Activated T-helper 2 cell treated with anti-CD3 and anti-CD28 coated beads, Interferon-gamma antibody, Interleukin-2, Interleukin-4, amounts not matched to agents 10 μg/mL and 5 μg/mL and 100 μg/mL, durations not matched to agents 14 hours and 24 hours and 36 hours (primary cell): ENCODE measurements at places on chromosomes 6 and 20. TPM values are rescaled to one million over a fixed set of nuclear protein-coding genes. Genes with fewer than 3 reads are reported as not detected.

The ZBTB46 gene
- 1.1 and 1.9 TPM in 2 replicates for total RNA-seq

DNA sequence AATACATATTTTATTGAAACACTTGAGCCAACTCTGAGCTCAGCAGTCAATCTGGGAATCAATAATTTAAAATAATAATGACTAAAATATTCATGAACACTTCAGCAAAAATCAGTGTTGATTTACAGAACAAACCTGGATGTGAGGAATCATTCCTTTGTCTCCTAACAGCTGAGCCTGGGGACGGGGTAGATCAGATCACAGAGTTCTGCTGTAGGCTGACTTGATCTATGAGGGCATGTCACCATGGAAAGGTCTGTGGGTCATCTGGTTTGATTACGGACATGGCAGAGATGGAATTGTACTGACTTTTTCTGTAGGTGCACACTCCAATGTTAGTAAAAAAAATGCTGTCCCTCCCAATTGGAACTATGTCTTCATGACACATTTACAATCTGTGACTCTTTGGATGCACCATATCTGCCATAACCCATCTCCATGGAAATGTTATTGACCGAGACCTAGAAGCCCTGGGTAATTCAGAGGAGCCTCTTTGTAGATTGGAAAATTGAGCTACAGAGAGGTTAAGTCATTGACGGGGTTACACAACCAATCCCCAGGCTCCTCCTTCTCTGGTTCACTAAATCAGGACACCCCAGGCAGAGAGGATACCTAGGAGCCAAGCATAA is 114.1 kb downstream of the DOK5 start:
- DNase-seq = no peak

GRCh38 chr6:33191383-33192104 is 723 bp downstream of the COL11A2 start:
- DNase-seq = no peak

The MYLK4 gene
- total RNA-seq = 0.21 and 0.23 TPM in 2 replicates

The SMIM8 gene
- total RNA-seq = 6.3 and 10.3 TPM in 2 replicates

DNA sequence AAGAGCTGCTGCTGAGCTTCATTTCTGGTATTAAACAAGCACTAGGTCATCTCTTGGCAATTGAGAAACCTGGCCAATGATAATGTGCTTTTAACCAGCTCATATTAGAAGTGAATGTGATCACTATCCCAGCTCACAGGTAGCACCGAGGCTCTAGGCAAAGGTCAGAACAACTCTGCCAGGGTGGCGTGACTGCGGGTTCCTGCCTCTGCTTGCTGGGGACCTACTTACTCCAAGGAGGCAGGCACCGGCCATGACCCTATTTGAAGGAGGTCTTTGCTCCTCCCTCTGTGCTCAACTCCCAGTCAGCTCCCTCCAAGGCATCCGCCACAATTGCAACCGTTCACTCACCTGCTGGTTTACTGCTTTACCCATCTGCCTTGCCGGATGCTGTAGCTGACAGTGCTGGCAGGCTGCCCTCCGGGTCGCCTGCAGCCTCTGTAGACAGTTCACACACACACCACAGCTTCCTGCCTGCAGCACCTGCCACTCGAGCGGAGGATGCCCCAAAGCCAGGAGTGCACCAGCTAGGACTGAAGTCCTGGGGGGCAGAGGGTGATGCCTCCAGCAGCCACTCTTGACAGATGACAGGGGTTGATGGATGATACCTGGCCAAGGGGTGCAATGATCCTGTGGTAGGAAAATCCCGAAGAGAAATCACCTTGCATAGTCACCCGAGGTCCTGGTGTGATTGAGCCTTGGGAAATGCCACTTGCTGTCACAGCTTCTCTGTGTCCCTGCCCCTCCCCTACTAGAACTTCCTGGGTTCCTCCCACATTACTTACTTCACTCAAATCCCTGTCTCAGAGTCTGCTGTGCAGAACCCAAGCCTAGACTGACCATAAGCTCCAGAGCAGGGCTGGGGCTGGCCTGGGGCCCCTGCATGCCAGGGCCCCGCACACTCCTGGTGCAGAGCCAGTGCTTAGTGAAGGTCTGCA is 8.8 kb upstream of the VSX1 start:
- DNase-seq = peak; percentile 46

GRCh38 chr6:43383021-43383667 is 13.7 kb upstream of the ZNF318 start:
- DNase-seq = no peak

The CENPW gene
- total RNA-seq = 54.7 and 54.8 TPM in 2 replicates

DNA sequence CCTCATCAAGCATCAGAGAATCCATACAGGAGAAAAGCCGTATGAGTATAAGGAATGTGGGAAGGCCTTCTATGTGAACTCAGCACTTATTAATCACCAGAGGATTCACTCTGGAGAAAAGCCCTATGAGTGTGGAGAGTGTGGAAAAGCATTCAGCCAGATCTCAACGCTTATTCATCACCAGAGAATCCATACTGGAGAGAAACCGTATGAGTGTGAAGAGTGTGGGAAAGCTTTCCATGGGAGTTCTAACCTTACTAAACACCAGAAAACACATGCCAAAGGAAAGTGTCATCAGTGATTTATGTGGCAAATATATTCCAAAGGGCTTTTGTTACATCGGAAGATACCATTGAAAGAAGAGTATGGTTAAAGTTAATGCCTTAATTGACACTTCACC is 25.4 kb downstream of the ZKSCAN8 start:
- no peak for DNase-seq

DNA sequence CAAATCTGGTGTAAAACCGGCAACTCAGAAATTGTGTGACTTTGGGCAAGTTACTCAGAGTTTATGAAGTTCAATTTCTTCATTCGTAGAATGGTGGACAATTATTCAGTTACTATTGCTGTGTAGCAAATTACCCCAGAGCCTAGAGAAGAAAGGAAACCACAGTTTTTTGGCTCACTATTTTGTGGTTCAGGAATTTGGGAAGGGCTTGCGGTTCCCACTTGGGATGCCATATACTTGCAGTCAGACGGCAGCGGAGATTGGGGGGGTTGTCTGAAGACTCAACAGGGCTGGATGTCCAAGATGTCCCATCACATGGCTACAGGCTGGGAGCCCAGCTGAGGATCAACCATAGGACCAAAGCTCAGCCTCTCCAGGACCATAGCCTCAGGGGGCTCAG is 108.1 kb downstream of the PCSK2 start:
- no peak for DNase-seq

- DNase-seq = no peak
Measured at GRCh38 chr6:41558033-41558807, 12.0 kb downstream of the FOXP4 start.

DNA sequence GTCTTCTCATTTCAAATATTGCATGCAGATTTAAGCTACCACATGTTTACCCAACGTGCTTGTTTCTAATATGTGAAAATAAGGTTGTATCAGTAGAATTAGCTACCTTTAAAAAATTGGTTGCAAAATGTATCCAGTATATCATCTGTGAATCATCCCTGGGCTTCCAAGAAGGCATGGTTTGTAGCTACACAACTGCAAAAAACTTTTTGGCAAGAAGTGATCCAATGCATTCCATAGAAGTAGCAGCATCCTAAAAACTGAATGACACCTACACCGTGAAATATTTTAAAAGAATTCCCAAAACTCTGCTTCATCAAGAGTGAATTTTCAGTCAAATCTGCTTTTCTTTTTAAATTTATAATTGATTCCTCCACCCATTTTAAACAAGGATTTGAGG is 89.1 kb downstream of the AIG1 start:
- DNase-seq = no peak

- DNase-seq = no peak
Measured at GRCh38 chr6:113707194-113707593, 150.0 kb upstream of the MARCKS start.

DNA sequence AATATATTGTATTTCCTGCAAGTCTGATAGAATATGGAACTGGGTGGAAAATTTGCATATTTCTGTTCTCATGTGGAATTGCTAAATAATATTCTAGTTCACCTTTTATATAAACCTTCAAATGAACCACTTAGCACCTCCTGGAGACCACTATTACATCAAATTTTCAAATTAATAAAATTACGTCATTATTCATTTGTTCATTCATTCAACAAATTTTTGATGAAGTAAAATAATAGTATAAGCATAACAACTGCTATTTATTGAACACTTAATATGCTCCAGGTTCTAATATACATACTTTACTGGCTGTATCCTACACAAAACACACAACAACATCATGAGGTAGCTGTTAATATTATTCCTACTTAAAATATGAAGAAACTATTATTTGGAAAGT is 215.1 kb downstream of the KCNQ5 start:
- no peak for DNase-seq

- DNase-seq = no peak
Measured at GRCh38 chr6:136370988-136371728, 81.5 kb upstream of the BCLAF1 start.

The GHRH gene
- total RNA-seq = not detected in 2 replicates

The PDE7B gene
- 27.6 and 28.8 TPM in 2 replicates for total RNA-seq

- DNase-seq = no peak
Measured at GRCh38 chr20:24491041-24491756, 21.8 kb downstream of the SYNDIG1 start.

DNA sequence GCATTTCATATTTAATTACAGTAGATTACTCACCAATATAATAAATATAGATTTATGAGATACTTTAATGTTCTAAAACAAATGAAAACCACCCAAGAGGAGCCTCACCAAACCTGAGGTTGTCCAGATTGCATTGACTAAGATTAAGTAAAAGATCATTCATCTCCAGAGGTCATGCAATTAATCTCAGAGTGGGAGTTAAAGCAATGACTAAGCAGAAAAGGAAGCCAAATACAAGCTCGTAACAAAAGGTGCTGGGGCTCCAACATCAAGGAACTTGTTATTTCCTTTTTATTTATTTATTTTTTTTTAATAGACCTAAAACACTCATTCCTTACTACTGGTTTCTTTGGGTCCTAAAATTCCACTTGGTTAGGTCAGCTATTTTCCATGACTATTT is 57.7 kb downstream of the RSPO3 start:
- no peak for DNase-seq

DNA sequence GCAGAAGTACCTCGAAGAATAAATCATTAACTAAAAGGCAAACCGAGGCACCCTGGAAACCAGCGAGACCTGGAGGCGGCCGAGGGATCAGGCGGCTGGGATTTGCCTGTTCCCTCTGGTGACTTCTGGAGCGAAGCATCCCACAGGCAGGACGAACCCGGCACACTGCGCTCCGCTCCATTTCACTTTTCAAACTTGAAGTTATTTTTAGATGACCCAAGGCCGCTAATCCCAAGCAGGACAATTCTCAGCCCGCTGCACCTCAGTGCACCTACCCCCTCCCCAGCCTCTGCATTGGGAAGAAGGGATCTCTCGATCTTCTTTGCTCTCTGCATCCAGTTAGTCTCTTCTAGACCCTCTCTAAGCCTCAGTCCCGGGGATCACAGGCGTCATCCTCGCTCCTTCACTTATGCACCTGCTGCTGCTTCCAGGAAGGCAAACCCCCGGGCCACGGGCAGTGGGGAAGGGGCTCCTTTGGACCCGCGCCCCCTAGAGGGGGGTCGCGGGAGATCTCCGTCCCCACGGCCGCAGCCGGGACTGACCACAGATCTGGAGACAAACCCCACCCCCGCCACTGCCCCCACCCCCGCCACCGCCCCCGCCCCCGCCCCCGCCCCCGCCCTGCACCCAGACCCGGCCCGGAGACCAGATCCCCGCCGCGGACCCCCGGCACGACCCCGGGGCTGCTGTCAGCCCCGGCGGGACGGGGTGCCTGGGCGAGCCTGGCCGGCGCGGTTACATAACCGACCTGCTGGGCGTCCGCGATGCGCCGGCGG is 636 bp downstream of the RCAN2 start:
- DNase-seq = no peak

- DNase-seq = no peak
Measured at GRCh38 chr6:98833307-98834059, 891 bp upstream of the POU3F2 start.

DNA sequence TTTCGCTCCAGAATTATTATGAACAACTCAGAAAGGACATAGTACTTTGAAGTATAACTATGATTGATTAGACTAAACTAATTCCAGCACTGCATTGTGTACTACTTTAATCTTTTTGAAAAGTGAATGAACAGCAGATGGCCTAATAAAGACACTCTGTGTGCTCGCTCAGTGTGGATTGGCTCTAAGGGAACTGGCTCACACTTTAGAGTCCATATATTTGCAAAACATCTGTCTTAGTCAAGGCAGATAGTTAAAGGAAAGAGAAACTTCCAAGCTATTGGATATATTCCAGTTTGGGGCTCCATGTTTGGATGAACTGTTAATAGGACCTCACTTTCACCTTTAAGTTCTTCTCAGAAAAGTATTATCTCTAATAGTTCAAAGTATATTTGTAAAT is 218.9 kb downstream of the EYA4 start:
- DNase-seq = no peak

GRCh38 chr20:45358282-45359068 is 4.5 kb upstream of the SYS1 start:
- DNase-seq = no peak

DNA sequence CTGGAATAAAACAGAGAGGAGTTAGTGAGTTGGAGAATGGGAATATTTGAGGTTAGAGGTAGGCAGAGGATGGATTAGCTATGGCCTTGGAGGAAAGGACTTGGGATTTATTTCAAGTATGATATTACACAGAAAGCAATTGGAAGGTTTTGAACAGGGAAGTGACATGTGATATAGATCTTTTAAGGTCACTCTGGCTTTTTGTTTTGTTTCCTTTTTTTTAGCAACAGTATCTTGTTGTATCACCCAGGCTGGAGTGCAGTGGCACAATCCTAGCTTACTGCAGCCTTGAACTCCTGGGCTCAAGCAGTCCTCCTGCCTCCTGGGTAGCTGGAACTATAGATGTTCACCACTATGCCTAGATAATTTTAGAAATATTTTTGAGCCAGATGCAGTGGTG is 190.3 kb downstream of the UTRN start:
- DNase-seq = no peak

The OR2J3 gene
- not detected in 2 replicates for total RNA-seq

DNA sequence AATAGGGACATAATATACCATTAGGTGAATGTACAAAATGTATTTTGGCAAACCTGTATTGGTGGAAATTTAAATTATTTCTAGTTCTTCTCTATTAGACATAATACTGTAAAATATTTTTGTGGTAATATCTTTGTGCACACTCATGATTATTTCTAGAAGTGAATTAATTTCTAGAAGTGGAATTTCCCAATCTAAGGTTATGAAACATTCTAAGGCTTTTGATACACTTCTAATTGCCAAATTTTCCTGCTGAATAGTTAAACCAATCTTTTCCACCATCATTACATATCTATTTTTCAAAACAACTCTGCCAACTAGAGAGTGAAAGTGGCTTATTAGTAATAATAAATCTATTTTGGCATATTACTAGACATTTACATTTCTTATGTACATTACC is 1.8 kb upstream of the CCND3 start:
- DNase-seq = no peak

- DNase-seq = peak; percentile 88
Measured at GRCh38 chr6:63635588-63636517, at the start of gene PHF3. PHF3 (plus strand) TSS chr6:63635802; CDS start chr6:63646552, 10,750 bp downstream.

- DNase-seq = peak; percentile 39
Measured at GRCh38 chr6:13355043-13355945, 27.0 kb upstream of the TBC1D7 start.

The MDFI gene
- total RNA-seq = not detected in 2 replicates

The CASS4 gene
- total RNA-seq = 4.6 and 4.7 TPM in 2 replicates

The TREML1 gene
- not detected in 2 replicates for total RNA-seq

GRCh38 chr20:25549172-25549773 is 36.1 kb downstream of the NINL start:
- no peak for DNase-seq
